ENCODE measurements at places on chromosomes 3 and 15. TPM values are rescaled to one million over a fixed set of nuclear protein-coding genes. Genes with fewer than 3 reads are reported as not detected.

The GP9 gene
- not detected for total RNA-seq

The BFSP2 gene
- total RNA-seq: not detected

The MKRN3 gene
- 3.4 TPM for total RNA-seq

The AADACL2 gene
- total RNA-seq: not detected

The ABHD17C gene
- 25.6 TPM for total RNA-seq

The SPTSSB gene
- 0.64 TPM for total RNA-seq

The GPR176 gene
- total RNA-seq: 8.2 TPM

The C3orf20 gene
- total RNA-seq: not detected

The ISL2 gene
- total RNA-seq: 0.14 TPM

The LIPC gene
- not detected for total RNA-seq

The GNAI2 gene
- 168 TPM for total RNA-seq

The SLC22A13 gene
- 0.43 TPM for total RNA-seq

The RAB6B gene
- total RNA-seq: 0.64 TPM
